ENCODE measurements at places on chromosomes 11 and 22.

DNA sequence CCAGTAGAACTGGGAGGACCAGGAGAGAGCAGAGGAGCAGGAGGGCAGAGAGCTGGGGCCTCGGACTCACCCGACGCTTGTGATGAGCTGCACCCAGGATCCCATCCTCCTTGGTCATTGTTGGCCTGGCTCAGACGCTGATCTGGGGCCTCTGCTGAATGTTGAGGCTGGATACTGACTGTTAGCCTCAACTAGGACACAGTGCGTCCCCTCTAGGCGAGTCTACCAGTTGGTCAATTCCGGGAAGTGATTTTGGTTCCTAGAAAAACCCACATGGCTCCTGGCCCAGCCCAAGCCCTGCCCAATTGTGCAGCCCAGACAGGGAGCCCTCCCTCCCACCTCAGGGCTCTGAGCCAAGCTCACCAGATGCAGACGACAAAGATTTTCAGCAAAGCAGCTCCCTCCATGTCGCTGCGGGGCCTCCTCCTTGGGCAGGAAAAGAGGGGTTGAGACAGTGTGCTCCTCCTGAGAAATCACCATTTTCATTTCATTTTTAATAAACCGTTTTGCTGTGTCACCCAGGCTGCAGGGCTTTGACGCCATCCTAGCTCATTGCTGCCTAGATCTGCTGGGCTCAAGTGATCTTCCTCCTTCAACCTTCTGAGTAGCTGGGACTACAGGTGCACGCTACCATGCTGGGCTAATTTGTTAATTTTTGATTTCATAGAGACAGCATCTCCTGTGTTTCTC, at the start of gene APOL4:
APOL4 (minus strand) TSS at position 180 of the 690 bp plus-strand sequence; CDS start at position 105, 75 bp downstream.
- peak; percentile 36 for DNase-seq

GRCh38 chr11:117420143-117420485, 92.5 kb downstream of the CEP164 start:
- no peak for DNase-seq

GRCh38 chr22:49746065-49746464, 81.6 kb downstream of the BRD1 start:
- no peak for DNase-seq

DNA sequence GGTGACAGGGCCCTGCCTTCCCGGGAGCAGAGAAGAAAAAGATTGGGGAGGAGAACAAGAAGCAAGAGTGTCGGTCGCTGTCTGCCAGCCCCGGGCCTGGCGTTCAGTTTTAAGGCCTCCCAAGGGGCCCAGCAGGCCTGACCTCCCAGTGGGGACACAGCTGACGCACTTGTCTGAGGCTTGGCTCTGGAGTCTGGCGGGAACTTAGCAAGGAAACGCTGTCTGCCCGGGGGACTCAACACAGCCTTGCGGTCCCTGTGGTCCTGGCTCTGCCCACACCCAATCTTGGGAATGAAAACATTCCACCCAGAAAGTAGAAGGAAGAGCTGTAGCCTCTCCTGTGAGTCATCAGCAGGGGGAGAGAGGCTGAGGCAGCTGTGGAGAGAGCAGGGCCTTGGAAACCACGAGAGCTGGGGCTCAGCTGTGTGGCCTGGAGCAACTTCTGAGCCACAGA, 54.4 kb downstream of the TRAF6 start:
- peak; percentile 96 for DNase-seq

- peak; percentile 78 for DNase-seq
Observed at GRCh38 chr22:38706101-38706900, 557 bp downstream of the GTPBP1 start.

DNA sequence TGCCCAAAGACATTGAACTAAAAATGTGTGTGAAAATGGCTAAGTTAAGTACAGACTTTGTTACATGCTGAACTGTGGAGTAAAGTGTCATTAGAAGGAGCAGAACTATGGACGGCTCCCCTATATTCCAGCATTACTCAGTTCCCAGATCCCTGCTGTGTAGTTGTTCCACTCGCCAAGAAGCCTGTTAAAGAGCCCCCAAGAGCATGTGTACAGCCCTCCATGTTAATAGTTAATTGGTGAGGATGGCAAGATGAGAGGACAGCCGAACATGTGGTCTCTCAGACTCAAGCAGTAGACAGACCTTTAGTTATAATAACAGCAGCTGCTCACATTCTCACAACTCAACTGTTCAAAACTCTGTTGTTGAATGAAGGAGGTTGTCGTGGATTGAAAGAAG, 127.4 kb downstream of the ELP4 start:
- DNase-seq = no peak

DNA sequence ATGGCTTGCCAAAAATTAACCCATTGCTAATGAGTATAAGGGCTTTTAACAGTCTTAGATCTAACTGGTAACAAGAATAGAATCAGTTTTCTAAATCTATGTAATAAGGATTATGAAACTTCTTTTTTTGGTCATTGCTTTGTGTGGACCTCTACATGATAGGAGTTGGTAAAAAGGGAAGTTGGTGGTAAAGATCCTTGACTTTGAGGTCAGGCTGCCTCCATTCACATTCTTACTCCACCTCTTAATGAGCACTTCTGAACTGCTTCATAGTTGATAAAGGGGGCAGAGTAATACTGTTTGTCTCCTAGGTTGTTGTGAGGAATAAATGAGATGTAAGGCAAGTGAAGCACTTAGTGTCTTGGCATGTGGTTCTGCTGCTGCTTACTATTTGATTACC, 10.6 kb downstream of the EIF3M start:
- DNase-seq = no peak

DNA sequence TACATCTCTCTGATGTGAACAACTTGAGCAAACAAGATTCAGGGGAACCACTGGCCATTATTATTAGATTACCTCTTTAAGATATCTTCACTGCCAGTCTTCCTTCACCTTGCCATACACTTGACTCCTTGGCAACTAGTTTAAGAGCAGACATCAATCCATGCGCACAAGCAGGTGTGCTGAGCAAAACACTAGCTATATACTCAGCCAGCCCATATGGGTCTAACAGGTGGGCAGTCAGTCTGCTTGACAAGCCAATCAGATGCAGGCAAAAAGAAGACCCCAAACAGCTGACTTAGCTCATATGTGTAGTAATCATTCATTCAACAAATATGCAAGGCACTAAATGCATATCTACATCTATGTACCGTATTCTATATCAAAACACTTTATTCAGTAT, 101.2 kb downstream of the SIK3 start:
- no peak for DNase-seq

- no peak for DNase-seq
Observed at GRCh38 chr11:101336858-101337257, 207.2 kb upstream of the PGR start.

DNA sequence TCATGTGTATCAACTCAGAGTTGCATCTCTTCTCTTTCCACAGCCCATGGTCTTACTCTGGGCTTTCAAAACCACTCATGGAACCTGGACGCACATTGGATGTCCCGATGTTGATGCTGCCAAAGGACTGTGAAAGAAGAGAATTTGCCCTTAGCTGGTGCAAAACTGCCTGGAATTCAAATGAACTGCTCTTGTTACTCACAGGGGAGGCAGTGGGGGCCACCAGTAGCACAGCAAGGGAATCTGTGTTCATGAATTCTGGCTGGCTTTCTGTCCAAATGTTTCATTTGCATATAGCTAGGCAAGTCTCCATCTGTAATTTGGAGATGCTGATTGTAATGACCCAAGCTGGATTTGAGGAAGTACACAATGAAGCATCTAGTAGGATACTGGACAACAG, 24.9 kb downstream of the LMO2 start:
- DNase-seq = no peak

DNA sequence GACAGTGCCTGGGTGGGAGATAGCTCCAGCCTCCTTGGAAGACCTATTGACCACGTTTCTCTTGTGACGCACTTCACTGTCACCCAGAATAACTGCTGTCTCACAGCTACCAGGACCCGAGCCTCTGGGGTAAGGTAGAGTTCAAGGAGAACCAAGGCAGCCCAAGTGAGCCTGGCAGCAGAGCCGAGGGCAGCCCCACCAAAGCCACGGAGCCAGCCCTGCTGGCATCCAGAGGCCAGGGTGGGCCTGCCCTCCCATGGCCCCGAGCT, 32.8 kb downstream of the RSPH14 start:
- DNase-seq = no peak

DNA sequence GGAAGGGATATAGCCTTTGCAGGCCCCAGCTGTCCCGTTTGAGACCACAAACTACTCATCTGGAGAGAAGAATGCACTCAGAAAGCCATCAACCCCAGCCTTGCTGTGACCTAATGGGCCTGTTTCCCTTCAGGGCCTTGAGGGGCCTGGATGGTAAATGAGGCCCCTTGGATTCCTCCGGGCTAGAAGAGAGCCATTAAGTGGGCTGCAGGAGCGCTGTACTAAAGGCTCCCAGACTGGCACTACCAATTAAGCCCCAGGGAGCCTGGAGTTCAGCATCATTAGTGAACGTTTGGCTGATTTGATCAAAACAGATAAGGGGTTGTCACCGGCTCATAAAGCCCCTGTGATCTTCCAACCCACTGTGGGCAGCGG, 23.0 kb downstream of the CD5 start:
- DNase-seq = no peak

DNA sequence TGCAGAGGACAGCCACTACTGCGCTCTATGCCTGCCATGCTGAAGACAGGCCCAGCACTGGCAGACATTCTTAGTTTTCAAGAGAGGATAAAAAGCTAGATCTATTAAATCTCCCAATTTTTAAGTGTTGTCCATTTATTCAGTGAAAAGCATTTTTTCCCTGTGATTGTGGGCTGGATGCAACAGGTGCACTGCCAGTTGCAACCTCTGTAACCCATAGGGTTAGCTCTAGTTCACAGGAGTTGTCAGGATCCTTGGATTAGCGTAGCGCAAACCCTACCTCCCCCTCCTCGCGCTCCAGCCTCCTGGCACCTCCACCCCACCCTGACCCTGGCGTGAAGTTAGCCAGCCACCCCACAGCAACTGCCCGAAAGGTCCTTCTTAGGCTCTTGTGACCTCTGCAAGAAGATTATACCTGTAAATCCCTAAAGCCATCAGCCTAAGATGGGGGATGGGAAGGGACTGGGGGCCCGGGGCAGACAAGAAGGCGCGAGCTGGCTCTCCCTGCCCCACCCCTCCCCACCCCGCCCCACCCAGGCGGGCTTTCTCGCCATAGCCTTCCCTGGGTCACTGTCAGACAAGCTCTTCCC, 30.9 kb downstream of the EIF3F start:
- DNase-seq = no peak

DNA sequence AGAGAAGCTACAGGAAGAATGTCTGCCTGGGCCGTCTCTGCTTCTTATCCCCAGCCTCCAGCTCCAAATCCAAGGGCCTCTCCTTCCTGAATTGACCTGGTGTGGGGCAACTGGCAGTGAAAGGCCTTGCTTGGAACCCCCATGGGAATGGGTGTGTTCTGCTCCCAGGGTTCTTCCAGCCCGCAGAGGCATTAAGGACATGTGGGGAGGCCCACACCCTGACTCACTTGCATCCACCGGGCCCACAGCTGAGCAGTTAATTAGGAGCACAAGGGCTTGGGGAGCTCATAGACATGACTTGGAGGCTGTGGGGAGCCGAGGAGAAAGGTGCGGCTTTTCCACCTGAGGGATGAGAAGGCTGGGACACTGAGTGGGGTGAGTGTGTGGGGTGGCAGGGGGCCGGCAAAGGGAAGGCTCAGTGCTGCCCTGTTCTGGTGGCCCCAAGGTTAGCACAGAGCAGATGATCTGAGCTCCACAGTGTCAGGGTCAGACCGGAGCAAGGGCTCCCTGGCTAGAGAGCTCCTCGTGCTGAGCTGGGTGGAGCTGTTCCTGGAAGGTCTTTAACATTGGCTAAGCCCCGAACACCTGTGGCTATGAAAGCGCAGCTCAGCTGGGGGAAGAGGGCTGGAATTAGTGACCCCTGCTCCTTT, 64.5 kb upstream of the NECTIN1 start:
- DNase-seq = peak; percentile 43

- peak; percentile 86 for DNase-seq
Observed at GRCh38 chr22:45441138-45441537, 27.6 kb downstream of the RIBC2 start.

Measured in adipocyte (in vitro differentiated cells).